ENCODE measurements at places on chromosomes 2 and 18. TPM values are rescaled to one million over a fixed set of nuclear protein-coding genes. Genes with fewer than 3 reads are reported as not detected.
A peak's percentile ranks its signal among the peaks of the same experiment; 100 is the strongest.

DNA sequence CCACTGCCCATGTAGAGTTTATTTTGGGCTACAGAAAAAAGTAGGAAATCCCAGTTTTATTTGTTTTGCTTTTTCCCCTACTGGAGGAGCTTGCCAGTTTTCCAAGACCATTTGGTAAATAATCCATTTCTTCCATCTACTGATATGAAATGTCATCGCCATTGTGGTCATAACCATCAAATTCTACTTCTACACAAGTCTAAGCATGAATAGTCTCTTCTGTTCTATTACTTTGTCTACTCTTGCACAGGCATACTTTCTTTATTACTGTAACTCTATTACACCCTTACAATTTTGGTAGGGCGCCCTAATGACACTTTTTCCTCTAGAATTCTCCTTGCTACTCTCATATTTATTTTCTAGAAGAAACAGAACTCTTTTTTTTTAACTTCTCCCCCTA lies 120.7 kb downstream of the ATAD2B start:
- DNase-seq: no peak

DNA sequence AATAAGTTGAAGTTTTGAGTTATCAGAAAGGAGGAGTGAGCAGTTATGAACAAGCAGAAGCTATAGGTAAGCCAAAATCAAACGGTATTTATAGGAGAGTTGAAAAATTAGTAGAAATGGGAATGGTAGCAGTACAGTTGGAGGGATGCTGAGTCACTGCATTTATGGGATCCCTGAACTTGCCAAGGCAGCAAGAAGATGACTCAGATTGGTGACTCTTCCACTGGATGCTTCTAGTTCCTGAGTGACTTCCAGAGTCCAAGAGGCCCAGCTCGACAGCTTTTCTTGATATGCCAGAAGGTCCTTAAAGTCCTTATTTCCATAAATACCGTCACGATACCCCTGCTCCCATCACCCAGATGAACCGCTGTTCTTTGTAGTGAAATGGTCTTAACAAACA lies 31.1 kb upstream of the ACTR3 start:
- DNase-seq: peak; percentile 92

RAX gene
- total RNA-seq: not detected

VWA3B gene
- not detected for total RNA-seq

DNA sequence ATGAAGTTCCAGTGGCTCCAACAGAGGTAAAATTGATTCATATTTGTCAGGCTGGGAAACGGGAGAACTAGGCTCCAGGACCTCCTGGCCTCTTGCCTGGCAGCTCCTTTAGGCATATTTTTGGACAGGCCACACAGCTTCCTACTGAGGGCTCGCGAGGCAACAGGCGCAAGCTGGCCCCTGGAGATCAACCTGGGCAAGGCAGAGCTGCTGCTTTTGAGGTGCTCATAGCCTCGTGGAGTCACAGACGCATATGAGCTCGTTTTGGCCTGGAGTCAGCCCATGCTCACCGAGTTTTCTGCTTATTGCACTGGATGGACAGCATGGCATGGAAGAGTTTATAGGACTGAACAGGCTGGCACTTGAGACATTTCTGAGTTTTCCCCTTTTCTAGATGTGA lies 97.7 kb downstream of the CAPN13 start:
- DNase-seq: no peak

FN1 gene
- total RNA-seq: 2,610 TPM

DNA sequence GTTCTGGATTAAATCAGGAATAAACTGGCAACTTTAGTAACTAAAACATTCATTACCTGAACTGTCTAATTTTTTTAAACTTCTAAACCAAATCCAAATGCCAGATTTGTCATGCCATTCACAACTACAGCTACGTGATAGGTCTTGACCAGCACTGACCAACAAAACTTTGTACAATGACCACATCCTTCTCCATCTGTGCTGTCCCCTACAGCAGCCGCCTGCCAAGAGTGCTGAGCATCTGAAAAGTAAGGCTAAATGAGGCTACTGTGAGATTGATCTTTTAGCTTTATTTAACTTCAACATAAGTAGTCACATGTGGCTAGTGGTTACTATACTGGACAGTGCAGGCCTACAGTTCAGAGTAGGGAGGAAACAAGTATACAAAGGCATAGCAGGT lies 7.6 kb downstream of the FAM168B start:
- no peak for DNase-seq

- DNase-seq: peak; percentile 63
Observed at GRCh38 chr18:77108001-77108692, 24.4 kb downstream of the MBP start.

DNA sequence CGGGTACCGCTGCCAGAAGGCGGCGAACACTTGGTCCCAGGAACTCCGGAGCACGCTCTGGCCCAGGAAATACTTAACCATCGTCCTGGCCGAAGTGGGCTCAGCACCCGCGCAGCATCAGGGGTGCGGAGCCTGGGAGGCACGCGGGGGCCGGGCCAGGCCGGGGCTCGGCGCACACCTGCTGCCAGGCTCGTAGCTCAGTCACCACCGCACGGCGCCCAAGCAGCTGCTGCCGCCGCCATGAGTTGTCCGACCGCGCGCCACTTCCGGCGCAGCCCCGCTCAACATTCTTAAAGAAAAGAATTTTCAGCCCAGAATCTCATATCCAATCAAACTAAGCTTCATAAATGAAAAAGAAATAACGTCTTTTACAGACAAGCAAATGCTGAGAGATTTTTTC lies 34.0 kb downstream of the MDH1 start:
- DNase-seq: no peak

GRCh38 chr2:133331436-133331835 lies 236.8 kb downstream of the NCKAP5 start:
- DNase-seq: no peak

STON1 gene
- total RNA-seq: 0.88 TPM

All from kidney epithelial cell (primary cell).